ENCODE measurements at places on chromosomes 11 and 22. TPM values are rescaled to one million over a fixed set of nuclear protein-coding genes. Genes with fewer than 3 reads are reported as not detected.

DNA sequence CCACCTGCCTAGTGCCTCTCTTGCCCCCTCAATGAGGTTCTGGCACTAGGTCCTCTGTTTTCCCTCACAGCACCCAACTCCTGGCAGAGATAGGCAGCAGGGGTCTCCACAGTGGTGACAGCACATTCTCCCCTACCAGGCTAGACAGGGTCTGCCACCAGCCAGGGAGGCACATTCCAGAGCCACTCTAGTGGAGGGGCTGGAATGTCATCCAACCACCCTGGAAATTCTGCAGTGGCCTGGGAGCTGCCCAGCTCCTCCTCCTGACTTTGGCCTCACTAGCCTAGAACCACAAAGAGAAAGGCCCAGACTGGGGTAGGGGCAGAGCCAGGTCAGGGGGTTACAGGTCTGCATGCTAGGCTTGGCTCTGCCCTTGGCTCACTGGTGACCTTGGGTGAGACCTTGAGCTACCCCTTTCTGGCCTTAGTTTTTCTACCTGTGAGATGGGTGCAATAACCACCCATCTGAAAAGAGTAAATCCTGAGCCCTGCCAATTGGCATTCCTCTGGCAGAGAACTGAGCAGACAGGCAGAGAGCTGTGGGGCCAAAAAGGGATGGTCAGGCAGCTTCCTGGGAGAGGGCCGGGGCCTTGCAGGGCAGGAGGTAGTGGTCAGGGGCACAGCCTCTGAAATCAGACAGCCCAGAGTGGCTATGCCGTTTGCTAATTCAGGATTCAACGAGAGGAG lies 7.1 kb downstream of the P2RY2 start:
- H3K27ac ChIP-seq = no peak overlapping the region
- H3K27me3 ChIP-seq = no peaks in the 10 kb centered on the region
- DNase-seq = no peak
- H3K36me3 ChIP-seq = no peaks in the 10 kb centered on the region
- H3K4me3 ChIP-seq = no peak overlapping the region

Gene HOATZ
- not detected for total RNA-seq

Gene BIRC3
- total RNA-seq = 2.8 TPM

Gene KCTD14
- total RNA-seq = 0.96 TPM

Gene TMEM191B
- total RNA-seq = not detected

DNA sequence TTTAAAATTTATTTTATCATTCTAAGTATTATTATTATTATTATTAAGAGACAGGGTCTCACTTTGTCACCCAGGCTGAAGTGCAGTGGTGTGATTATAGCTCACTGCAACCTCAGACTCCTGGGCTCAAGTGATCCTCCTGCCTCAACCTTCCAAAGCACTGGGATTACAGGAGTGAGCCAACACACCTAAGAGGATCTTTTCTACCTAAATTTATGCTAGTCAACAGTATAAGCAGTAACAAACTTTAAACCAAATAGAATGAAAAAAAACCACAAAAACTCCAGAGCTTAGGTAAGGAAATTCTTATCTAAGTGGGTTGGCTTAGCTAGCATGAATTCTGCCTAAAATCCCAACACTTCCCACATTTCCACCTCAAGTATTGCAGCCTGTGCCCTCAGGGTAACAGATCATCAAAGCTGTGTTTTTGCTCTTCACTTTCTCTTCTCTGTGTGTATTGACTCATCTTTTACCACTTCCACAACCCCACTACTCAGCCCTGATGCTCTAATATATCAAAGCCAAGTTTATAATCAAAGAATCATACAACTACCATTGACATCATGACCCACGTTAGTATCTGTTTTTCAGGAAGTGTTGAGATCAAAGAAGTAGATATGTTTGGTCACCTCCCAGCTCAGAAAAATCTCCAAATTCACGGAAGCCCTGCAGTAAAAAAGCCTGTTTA lies 93.7 kb upstream of the SPON1 start:
- H3K4me1 ChIP-seq = no peaks in the 10 kb centered on the region
- H3K27me3 ChIP-seq = no peaks in the 10 kb centered on the region
- no peak for DNase-seq
- H3K4me3 ChIP-seq = no peak overlapping the region

DNA sequence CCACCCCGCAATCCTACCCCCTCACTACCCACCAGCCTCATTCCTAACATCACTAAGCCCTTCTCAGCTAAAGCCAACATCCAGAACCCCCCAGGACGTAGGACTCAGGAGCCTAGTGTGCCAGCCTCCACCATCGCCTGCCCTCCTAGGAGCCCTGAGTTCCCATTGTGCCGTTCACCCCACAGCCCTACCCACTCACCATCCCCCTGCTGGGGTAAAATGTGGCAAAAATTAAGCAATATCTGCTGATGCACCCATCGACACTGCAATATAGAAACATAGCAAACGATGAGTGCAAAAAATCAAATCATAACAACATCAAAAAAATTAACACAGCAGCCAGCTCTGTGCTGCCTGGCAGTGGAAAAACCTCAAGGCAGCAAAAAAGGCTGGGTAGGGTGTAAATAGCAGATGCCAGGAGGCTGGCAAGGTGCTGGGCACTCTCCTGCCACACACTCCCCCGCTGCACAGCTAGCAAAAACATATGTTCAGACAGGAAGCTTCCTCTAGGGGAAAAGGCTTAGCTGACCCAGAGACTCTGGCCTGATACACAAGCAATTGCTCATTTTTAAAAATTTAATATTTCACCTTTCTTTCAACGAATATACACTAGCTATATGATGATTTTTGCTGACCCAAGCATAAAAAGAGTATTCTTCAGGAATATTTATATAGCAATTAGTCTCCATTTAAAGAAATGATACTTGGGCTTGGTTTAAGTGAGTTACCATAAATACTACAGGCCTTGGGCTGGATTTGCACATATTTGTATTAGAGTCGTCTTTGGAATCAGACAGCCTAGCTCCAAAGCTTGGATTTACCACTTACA lies 33.8 kb downstream of the PRDM10 start:
- no peaks in the 10 kb centered on the region for H3K36me3 ChIP-seq
- DNase-seq = no peak
- H3K4me3 ChIP-seq = no peak overlapping the region
- H3K27me3 ChIP-seq = no peaks in the 10 kb centered on the region

- H3K27ac ChIP-seq = no peak overlapping the region
- no peaks in the 10 kb centered on the region for H3K36me3 ChIP-seq
- peaks cover 26% of the 10 kb centered on the region for H3K4me1 ChIP-seq
- H3K27me3 ChIP-seq = no peaks in the 10 kb centered on the region
- no peak overlapping the region for H3K4me3 ChIP-seq
Observed at GRCh38 chr22:19110064-19110458, 12.2 kb downstream of the DGCR2 start.

Gene MS4A12
- not detected for total RNA-seq

- H3K27ac ChIP-seq = no peak overlapping the region
- peaks cover 4% of the 10 kb centered on the region for H3K4me1 ChIP-seq
- H3K4me3 ChIP-seq = no peak overlapping the region
- no peaks in the 10 kb centered on the region for H3K36me3 ChIP-seq
Observed at GRCh38 chr11:31690516-31690915, 120.6 kb downstream of the PAX6 start.

DNA sequence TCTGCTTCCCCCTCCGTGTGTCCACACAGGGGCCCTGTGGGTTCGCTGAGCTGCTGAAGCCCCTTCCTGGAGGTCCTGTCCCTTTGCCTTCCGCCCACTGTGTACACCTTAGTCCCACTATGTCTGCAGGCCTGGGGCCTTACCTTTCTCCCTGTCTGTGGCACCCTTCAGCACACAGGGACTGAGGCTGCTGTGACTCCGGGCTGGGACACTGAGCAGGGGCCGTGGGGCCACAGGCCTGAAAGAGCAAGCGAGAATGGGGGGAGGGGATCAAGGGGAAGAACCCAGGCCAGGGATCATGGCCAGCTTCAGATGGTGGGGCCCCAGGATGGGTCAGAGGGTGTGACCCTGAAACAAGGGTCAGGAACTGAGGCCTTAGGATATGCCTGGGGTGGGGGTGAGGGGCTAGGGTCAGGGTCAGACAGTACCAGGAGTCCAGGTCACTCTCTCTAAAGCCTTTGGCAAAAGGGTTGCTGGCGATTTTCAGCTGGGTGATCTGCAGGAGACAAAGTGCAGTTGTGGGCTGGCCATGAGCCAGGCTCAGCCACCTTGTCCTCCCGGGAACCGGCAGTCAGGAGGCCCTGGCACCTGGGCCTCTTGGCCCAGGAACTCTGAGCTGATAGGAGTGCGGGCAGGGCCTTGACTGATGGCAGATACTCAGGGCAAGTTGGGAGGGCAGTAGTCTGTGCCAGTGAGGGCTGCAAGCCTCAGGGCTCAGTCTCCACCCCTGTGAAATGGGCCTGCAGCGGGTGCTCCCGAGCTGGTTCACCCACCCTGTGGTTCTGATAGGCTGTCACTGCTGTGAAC lies 2.6 kb upstream of the NUDT8 start:
- no peaks in the 10 kb centered on the region for H3K36me3 ChIP-seq
- H3K4me1 ChIP-seq = peaks cover 6% of the 10 kb centered on the region
- no peaks in the 10 kb centered on the region for H3K27me3 ChIP-seq
- no peak overlapping the region for H3K27ac ChIP-seq

Gene HBE1
- not detected for total RNA-seq

GRCh38 chr22:33302549-33302948 lies 244.4 kb upstream of the SYN3 start:
- no peaks in the 10 kb centered on the region for H3K4me1 ChIP-seq
- H3K36me3 ChIP-seq = no peaks in the 10 kb centered on the region
- H3K27ac ChIP-seq = no peak overlapping the region
- DNase-seq = no peak
- H3K27me3 ChIP-seq = no peaks in the 10 kb centered on the region
- no peak overlapping the region for H3K4me3 ChIP-seq

DNA sequence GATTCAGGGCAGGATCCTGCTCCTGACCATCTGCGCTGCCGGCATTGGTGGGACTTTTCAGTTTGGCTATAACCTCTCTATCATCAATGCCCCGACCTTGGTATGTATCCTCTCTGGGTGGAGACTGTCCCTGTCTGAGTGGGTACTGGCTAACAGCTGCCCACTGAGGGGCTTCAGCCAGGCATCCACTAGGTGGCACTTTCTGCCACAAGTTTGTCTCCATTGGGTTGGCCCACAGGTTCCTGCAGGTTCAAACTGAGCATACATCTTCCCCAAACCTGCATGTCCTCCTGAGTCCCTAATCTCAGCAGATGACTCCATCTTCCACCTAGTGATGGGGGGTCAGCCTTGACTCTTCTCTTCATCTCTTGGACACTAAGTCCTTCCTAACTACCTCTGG lies 4.4 kb downstream of the SLC2A11 start:
- no peaks in the 10 kb centered on the region for H3K27me3 ChIP-seq
- H3K4me3 ChIP-seq = no peak overlapping the region
- no peak overlapping the region for H3K27ac ChIP-seq
- peaks cover 4% of the 10 kb centered on the region for H3K36me3 ChIP-seq
- peaks cover 6% of the 10 kb centered on the region for H3K4me1 ChIP-seq

- H3K36me3 ChIP-seq = peaks cover 19% of the 10 kb centered on the region
- DNase-seq = no peak
- H3K27me3 ChIP-seq = no peaks in the 10 kb centered on the region
- peaks cover 16% of the 10 kb centered on the region for H3K4me1 ChIP-seq
Observed at GRCh38 chr22:38694940-38695339, 5.8 kb downstream of the JOSD1 start.

Data from ascending aorta (tissue), 2 donors.